Stimulated activated CD4-positive, alpha-beta T cell treated with anti-CD3 and anti-CD28 coated beads, Interleukin-4, amount 100 ng/mL, for 1 hour (primary cell): ENCODE measurements at places on chromosomes 1 and 21.

GRCh38 chr1:12076425-12077005 lies 13.4 kb downstream of the TNFRSF8 start:
- DNase-seq: no peak

DNA sequence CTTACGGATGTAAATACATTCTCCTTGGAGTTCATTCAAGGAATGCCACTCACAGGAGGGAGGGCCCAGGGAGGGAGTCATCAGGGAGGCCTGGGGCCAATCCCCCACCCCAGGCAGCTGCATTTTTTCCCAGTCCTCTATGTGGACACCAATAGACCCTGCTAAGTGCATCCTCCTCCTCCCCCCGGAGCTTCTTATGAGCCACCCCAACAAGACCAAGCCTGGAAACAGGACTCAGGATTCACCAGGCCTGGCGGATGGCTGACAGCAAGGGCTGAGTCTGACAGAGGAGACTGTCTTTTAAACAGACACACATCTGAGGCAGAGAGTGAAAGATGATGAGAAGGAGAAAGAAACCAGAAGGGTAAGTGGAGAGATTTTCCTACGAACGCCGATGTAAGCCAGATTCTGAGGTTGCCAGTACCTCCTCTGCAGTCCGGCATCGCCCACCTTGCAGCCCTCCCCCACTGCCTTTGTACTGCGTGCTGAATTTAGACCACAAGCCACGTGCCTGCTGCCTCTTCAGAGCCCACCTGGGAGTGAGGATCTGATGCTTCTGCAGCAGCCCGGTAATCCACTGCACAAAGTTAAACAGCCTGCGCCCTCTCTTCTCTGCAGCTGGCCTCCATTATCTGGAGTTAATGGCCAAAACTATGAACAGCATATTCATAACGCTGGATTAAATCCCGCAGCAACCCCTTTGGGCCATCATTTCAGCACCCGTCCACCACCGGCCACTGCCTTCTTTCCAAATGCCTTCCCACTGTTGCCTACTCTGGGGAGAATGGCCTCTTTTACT lies 17.6 kb upstream of the SFPQ start:
- no peak for DNase-seq

DNA sequence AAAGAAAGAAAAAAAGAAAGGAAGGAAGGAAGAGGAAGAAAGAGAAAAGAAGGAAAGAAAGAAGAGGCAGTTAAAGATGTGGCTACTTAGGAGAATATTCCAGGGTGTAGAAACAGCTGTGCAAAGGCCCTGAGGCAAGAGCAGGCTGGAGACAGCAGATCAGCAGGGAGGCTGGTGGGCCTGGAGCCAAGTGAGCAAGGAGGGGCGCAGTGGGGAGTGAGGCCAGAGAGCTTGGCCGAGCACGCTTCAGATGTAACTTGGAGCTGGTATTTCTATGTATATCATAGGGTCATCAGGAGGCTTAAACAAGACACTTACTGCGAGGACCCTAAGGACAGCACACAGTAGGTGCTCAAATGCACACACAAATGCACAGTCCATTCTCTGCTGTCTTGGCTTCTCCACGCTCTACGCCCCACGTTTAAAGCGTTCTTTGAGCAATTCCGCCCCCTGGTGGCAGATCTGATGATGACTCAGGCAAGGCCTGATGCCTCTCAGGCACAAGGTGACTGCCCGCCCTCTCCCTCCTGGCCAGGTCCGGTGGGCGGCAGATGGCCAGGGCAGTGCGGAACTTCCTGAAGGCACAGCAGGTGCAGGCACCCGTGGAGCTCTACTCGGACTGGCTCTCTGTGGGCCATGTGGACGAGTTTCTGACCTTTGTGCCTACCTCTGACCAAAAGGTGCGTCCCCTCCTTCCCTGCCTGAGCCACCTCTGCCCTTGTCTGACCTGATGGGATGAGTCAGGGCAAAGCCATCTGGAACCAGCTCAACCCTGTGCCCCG lies 11.9 kb upstream of the PADI3 start:
- DNase-seq: peak; percentile 87

GRCh38 chr1:172470149-172470548 lies 26.3 kb upstream of the PIGC start:
- DNase-seq: no peak

- no peak for DNase-seq
Observed at GRCh38 chr1:207418351-207418750, 35.8 kb upstream of the CR2 start.

GRCh38 chr1:201399352-201400126 lies 415 bp upstream of the LAD1 start:
- DNase-seq: no peak

- DNase-seq: no peak
Observed at GRCh38 chr21:45747802-45748445, 104.4 kb downstream of the PCBP3 start.

- no peak for DNase-seq
Observed at GRCh38 chr1:54228638-54229079, 28.7 kb downstream of the MRPL37 start.

DNA sequence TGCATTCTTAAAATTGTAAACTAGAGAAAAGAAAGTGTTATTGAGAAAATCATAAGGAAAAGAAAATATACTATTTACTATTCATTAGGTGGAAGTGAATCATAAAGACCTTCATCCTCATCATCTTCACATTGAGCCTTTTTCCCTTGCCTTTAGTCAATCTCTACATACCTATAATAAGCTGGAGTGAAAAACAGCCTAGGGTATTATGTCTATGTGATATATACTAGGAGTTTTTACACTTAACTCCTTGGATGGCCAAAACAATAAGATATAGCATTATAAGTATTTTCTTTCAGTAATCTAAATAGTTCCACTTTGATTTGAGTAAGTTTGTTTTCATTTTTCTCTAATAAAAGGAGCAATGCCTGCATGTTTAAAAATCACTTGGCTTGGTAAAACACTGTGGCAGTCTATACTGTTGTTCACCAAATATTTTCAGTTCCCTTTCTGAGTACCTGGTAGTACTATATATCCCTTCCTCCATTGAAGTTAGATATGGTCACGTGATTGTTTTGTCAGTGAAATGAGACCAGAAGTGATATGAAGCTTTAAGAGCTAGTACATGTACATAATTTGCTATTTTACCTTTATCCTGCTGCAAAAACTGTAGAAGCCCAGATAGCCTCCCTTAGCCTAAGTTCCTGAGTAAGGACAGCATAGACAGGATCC lies 78.3 kb downstream of the CLEC20A start:
- no peak for DNase-seq

DNA sequence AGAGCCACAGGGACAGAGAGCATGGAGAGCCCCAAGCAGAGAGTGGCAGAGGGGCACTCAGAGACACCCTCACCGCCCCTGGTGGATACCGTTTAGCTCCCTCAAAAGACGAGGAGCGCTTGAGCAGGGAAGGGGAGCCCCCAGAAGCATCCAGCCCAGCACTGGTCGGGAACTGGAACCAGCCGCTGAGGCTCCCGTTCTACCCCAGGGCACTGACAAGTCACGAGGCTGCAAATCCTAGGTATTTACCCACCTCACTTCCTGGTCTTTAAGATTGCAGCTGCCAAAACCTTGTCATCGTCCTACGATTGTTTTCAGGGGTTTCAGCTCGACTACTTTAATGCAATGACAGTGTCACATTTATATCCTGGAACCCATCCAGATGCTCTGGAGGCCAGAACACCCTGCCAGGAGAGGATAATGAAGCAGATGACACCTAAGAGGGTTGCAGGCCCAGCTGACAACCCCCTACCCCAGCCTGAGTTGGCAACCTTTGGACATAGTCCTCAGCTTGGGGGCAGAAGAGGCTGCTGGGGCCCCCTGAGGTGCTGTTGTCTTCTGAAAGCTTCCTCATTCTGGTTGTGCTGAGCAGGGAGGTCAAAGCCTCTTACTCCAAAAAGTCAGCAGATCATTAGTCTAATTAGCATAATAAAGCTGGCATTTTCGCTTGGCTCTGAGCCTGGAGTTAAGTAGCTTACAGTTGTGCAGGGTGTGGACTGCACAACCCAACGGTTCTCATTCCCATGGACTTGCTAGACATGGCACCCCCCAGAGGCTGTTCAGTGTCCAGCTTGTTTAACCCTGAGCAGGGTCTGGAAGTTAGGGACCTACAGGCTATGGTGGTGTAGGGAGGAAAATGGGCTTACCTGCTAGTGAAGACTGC lies 20.6 kb upstream of the BACE2 start:
- DNase-seq: no peak

GRCh38 chr1:89041119-89041641 lies 18.5 kb upstream of the GBP3 start:
- DNase-seq: no peak

DNA sequence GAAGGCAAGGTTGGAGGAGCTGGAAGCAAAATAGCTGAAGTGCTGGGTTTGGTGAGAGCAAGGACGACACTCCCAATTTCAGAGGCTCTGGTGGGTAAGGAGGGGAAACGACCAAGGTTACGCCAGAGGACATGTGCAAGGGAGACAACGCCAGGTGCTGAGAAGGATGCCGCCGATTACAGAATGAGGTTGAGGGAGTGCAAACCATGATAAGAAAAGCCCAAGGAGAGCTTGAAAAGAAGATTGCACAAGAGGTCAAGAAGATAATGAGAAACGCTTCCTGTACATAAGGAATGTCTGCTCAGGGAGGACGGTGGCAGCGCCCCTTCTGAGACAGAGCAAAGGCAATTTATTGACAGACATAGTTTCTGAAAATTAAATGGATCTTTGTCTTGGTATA lies 382.0 kb upstream of the PROX1 start:
- DNase-seq: no peak

DNA sequence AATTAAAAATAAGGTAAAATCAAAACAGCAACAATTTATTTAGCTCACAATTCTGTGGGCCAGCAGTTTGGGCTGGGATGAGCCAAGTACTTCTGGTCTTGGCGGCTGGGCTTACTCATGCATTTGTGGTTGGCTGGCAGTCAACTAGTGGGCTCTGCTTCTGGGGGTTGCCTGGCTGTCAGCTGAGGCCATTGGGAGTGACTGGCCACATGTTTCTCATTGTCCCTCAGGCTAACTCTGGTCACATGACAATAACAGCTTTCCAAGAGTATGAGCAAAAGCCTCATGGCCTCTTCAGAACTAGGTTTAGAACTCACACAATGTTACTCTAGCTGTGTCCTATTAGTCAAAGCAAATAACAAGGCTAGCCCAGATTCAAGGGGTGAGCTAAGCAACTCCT lies 15.6 kb upstream of the CHIA start:
- DNase-seq: peak; percentile 14

DNA sequence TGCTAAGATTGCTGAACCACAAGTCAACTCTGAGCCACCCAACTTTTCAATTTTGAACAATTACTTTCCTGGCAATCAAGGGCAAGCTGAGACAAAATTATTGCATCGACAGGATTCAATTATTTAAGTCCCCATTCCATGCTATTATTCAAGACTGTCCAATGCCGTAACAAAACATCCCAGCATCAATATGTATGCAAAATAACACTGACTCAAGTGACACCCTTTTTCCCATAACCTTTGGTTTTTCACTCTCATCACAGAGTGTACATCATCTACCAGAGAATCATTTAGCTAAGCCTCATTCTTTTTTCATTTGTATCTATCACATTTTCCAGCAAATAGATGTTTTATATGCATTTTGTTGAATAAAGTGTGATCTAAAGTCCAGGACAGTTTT lies 54.6 kb downstream of the ERICH3 start:
- DNase-seq: no peak

GRCh38 chr1:176786274-176786673 lies 323.3 kb downstream of the PAPPA2 start:
- no peak for DNase-seq

GRCh38 chr1:35575416-35575958 lies 2.4 kb downstream of the TFAP2E start:
- DNase-seq: no peak

DNA sequence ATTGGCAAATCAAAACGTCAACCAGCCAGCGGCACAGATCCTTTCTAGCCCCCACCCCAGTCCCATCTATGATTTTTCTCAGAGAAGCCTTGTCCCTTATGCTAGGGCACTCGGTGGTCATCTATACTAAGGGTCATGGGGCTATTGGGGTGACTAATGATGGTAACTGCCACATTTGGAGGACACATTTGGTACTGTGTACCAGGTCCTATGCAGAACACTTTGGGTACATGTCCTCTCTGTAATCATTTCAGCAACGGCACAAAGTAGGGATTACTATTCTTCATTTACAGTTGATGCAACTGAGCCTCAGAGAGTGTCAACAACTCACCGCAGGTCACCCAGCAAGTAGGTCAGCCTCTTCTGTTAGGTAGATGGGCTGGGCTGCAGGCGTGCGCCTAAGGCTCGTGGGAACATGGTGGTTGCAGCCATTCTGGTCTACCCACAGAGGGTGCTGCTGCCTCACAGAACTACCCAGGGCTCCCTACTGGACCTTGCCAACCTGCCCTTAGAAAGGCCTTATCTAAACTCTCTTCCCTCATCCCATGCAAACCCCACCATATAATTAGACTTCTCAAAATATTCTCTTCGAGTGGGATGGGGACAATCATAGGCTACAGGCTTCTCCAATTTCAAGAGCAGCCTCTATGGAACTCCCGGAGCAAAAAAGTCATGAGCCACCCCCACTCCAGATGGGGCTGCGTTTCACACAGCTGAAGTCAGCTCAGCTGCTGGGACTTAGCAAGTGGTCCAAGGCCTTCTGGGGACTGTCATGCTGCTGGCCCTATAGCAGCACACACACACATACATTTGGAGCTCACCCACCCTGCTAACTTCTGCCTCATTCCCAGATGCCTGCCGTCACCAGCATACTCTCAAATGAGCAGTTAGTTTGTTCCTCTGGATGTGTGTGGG lies 5.8 kb upstream of the SDHB start:
- DNase-seq: peak; percentile 20

GRCh38 chr1:193070942-193071341 lies 11.5 kb downstream of the RO60 start:
- DNase-seq: no peak

DNA sequence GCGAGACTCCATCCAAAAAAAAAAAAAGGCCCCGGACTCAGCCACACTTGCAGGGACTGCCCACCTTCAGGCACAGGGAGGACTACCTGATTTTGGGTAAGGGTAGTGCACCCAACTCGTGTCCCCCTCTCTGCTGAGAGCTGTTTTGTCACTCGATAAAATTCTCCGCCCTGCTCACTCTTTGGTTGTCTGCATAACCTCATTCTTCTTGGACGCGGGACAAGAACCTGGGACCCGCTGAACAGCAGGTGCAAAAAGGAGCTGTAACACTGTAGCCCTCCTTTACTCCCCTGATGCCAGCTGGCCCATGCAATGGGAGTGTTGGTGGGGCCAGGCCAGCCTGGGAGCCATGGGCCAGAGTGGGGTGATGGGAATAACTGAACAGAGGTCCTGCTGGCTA lies 10.6 kb downstream of the S100B start:
- no peak for DNase-seq

GRCh38 chr1:176517484-176517883 lies 54.5 kb downstream of the PAPPA2 start:
- no peak for DNase-seq

- no peak for DNase-seq
Observed at GRCh38 chr1:222071387-222071786, 329.5 kb upstream of the DUSP10 start.

DNA sequence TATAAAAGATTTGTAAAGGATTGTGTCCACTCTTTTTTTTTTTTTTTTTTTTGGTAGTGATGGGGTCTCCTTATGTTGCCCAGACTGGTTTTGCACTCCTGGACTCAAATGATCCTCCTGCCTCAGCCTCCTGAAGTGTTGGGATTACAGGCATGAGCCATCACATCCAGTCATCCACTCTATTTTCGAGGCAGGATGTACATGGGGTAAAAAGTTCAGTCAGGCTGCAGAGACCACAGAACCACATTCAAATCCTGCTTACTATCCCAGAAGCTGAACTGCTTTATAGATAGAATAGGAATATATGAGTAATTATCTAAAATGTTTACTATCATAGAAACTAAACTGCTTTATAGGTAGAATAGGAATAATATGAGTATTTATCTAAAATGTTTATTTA lies 26.0 kb upstream of the KCNK2 start:
- DNase-seq: no peak
